ENCODE measurements at places on chromosomes 12 and 14.

DNA sequence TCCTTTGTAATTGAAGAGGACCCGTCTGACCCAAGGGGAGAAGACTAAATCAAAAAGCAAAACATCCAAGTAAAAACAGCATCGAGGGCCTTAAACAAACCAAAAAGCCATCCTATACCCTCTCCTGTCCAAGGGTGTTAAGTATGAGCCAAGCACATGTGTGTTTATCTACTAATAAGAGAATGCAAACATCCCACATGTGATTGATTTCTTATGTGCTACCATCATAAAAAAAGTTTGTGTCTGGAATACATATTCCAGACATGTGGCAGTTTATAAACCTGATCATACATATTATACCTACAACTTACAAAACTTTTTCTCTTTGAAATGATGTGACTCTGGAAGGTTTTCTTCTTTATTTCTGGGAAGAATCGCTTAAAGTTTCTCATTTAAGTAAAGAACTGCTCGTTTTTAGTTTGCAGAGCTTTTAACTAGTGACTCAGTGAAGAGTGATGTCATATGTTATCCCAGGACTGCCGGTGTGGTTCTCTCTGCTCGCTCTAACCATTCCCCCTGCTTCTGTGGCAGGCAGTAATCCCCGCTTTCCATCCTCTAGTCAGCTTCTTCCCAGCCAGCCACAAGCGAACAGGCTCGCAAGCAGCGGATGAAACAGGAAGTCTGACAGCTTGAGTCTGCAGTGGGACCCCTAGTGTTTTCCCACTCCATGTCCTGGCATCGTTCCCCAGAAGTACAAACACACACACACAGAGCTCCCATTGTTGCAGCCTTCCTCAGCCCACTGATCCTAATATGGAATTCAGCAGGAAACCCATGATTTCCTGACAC is 431 bp upstream of the RHOJ start:
- DNase-seq, result peak; percentile 71

DNA sequence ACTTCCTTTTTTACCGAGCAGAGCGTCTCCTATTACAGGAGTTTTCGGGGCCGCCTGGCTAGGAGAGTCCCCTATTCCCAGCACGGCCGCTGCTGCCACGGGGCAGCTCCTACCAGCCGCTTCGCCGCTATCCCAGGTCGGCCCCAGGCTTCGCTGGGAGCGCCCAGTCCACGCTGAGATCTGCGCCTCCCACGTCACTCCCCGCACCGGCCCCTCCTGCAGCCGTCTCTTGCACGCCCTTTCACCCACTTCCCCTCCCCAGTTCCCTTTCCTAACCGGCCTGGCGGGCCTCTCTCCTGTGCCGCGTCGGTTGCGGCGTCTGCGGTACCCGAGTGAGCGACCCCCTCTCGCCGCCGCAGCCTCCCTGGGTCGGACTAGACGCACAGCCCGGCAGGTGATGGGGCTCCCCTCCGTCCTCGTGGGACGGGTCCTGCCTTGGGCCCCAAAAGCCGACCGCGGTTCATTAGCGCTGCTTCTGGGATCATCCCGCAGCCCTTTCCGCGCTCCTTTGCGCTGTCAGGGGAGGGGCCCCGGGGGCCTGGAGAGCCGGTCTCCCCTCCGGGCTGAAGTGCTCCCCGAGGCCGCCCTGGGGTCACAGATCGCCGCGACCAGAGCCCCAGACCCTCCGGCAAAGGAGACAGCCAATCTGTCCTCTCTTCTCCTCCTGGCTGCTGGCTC is 1318.4 kb downstream of the TMEM121 start:
- no peak for DNase-seq

GRCh38 chr14:77543240-77543551 is 44.6 kb upstream of the ISM2 start:
- DNase-seq, result no peak

DNA sequence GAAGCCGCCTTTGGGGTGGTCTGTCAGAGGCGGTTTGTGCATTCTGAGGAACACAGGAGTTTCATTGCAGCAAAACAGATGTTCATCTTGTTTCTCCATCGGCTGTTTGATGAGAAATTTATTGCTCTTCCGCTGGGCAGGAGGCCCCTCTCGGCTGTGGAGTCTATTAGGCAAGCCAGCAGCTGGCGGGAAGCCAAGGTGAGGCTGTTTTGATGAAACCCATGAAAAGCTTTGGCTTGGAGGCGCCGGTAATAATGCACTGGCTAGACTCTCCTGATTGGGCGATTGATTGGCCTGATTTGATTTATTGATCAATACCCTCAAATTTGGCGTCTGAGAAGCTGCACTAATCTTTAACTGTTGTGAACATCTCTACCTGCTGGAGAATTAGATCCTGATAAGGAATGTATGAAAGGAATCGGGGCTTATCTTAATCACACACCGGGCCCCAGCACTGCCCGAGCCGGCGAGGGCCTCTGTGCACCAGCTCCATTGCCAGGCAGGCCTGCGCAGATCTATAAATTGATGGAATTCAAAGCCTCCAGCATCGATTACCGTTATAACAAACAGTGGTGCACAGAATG is 187.7 kb downstream of the PHETA1 start:
- DNase-seq, result peak; percentile 14

DNA sequence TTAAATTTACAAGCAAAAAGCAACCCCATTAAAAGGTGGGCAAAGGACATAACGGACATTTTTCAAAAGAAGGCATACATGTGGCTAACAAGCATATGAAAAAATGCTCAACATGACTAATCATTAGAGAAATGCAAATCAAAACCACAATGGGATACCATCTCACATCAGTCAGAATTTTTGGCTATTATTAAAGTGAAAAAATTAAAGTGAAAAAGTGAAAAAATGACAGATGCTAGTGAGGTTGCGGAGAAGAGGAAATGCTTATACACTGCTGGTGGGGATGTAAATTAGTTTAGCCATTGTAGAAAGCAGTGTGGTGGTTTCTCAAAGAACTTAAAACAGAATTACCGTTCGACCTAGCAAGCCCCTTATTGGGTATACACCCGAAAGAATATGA is 7.9 kb downstream of the OTOGL start:
- no peak for DNase-seq

DNA sequence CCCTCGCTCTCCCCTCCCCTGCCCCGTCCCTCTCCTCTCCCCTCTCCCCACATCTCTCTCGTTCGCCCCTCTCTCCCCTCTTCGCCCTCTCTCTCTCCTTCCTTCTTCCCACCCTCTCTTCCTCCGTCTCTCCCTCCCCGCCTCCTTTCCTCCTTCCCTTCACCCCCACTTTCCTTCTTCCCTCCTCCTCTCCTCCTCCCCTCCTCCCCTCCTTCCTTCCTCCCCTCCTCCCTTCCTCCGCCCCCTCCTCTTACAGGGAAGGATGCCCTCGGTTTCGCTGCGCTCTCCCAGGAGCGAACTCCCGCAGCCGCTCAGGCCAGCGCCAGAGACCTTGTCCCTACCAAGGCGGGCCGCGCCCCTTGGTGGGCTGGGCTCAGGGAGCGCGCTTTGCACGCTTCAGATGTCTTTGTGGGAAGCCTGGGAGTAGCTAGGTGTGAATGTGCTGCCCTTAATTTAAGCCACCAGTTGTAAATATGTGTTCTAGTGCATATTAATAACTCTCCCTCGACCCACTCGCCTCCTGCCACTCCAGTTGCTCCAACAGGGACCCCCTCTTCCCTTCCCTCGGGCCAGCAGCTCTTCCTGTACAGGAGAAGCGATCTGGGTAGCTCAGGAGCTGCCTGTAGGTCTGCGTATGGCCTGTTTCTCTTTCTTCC is 13.3 kb upstream of the MAP3K9 start:
- DNase-seq, result no peak

- no peak for DNase-seq
These were observed 104.1 kb downstream of the IGF1 start for GRCh38 chr12:102376181-102376747.

DNA sequence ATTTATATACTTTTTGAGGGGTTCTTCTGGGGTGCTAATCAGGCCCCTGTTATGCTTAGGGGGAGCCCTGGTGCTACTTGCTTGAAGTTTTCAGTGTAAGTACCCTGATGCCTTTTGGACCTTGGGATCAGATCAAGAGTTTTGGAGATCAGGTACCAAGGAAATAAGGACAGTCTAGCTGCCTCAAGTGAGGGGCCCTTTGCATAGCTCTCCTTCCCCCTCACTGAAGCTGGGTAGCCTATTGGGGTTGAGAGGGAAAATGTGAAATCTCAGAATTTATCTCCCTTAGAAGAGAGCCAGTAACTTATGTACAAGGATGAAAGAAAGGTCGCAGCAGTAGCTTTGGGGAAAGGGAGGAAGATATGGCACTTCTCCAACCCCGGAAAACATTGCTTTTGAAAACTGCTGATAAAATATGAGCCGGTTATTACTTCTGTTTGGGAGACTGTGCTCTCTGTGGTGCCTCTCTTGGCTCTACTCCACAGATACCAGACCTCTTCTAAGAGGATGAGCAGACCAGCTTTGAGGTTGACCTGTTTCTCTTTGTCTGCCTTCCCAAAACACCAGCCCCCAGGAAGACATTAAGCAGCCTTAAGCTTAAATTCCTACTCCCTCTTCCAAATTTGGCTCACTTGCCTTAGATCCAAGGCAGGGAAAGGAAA is 8.8 kb upstream of the AMHR2 start:
- DNase-seq, result no peak

DNA sequence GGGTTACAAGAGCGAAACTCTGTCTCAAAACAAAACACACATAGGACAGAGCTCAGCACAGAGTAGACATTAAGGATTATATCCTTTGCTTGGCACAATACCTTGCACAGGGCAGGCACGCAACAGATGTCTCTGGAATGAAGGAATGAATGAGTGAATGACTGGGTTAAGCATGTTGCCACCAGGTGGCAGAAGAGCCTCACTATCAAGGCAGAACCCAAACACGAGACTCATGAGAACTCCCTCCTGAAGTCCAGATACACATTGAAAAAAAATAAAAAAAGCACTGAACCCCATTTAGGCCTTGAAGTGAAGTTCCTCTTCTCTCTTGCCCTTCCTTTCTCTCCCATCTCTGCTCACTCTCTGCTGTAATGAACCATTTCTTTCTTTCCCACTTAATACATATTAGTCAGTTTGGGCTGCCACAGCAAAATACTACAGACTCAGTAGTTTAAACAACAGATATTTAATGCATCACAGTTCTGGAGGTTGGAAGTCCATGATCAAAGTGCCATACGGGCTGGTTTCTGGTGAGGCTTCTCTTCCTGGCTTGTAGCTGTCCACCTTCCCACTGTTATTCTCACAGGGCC is 26.6 kb upstream of the LTA4H start:
- peak; percentile 63 for DNase-seq

GRCh38 chr14:89121968-89122620 is 294.9 kb downstream of the FOXN3 start:
- DNase-seq, result no peak

GRCh38 chr12:121009741-121010140 is 6.5 kb downstream of the C12orf43 start:
- no peak for DNase-seq

- DNase-seq, result no peak
These were observed 180.7 kb upstream of the SLC38A2 start for GRCh38 chr12:46553266-46553665.

- DNase-seq, result no peak
These were observed 116.9 kb downstream of the DUSP6 start for GRCh38 chr12:89235189-89235993.

GRCh38 chr12:120620624-120621023 is 19.8 kb upstream of the CABP1 start:
- DNase-seq, result no peak

GRCh38 chr14:86892152-86892956 is 1100.6 kb downstream of the GALC start:
- no peak for DNase-seq

- no peak for DNase-seq
These were observed 665.7 kb upstream of the TBX3 start for GRCh38 chr12:115349711-115350110.

GRCh38 chr14:51750542-51750941 is 98.8 kb downstream of the FRMD6 start:
- DNase-seq, result no peak

DNA sequence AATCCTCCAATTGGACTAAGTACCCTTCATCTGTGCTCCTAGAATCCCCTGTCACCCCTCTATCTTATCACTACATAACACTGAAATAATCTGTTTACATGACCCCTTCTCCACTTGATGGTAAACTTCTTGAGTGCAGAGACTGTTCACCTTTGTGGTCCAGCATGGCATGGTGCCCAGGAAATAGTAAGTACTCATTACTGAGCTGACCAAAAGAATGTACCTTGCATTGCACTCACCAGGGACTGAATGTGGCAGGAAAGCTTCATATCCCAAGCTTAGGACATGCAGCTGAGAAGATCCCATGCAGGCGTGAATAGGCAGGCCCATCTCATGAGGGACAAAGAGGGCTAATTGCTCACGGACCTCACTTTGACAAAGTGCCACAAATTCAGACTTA is 1.4 kb upstream of the GARIN2 start:
- no peak for DNase-seq

GRCh38 chr14:96273629-96274028 is 17.6 kb downstream of the BDKRB1 start:
- DNase-seq, result no peak

DNA sequence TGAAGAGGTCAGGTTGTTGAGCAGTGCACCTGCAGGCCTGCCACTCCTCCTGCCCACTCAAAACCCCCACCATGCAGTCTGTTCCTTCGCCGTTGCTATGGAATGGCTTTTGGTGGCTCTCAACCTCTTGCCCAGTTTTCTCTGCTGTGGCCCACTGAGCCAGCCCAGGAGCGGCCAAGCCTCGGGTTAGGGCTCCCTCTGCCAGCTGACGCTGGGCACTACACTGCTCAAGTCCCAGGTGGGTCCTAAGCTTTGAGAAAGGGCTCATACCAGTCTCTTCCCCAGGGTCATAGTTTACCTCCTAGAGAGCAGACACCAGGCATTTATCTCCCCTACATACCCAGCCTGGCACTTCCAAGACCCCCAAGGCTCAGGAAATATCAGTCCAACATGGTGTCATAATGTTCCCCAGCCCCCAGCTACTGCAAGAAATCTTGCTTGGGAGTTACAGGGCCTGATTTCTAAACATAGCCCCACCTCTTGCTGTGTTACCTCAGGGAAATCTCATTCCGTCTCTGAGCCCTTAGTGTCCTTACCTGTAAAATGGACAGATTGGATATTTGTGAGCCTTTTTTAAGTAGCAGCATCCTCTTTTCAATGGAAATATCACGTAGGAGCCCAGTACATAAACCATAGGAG is 59.4 kb downstream of the TSPAN11 start:
- no peak for DNase-seq

GRCh38 chr14:72264716-72265115 is 332.5 kb downstream of the RGS6 start:
- DNase-seq, result no peak

DNA sequence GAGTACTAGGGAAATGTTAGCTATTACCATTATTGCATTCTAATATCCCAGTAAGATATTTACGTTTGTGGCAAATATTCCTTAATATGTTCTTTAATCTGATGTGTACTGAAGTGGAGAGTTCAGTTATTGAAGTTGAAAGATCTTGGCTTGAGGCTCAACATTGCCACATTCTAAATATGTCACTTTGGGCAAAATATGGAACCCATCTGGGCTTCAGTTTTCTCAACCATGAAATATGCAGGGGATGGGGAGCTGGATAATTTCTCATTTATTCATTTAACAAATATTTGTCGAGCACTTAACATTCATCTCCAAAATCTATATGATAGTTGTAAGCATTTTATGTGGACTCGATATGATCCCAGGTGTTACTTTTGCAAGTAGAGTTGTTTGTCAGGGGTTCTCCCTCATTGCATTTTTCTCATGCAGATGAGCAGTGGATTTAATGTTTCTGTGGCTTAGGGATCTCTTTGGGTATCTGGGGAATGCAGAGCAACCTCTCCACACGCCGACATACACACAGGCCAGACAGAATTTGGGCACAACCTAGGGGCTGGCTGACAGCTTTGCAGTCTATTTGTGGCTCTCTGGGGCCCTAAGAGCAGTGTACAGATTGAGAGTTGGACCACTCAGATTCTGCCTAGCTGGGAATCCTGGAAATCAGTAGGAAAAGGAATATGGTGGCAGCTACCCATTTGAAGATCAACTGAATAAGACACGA is 26.6 kb upstream of the APPL2 start:
- no peak for DNase-seq
